ENCODE measurements at places on chromosomes 1 and 21.
A peak's percentile ranks its signal among the peaks of the same experiment; 100 is the strongest.

GRCh38 chr21:21246007-21246406 is 247.8 kb downstream of the NCAM2 start:
- no peak for DNase-seq

DNA sequence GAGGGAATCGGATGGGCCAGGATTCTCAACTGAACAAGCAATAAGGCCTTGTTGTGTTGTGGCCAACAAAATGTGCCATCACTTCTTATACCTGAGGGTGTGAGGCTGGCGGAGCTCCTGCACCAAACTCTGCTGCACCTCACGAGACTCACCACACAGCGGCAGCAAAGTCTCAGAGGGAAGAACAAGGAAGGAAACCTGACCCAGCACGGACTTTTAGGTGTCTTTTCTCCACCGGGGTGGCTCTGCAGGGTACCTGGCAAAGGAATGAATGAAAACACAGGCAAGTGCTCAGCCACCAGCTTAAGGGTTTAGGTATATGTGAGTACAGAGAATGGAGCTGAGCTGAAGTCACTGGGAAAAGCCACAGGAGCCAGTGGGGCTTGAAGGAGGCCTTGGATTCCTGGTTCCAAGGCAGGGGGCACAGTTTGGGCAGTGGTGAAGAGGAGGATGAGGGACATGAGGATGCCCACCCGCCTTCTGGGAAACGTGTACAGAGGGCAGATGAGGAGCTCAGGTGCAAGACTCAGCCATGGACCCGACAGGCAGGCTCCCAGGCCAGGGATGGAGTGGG is 31.1 kb upstream of the HSD3B1 start:
- DNase-seq, result peak; percentile 82

- no peak for DNase-seq
Observed at GRCh38 chr1:3125078-3125477, 56.1 kb downstream of the PRDM16 start.

GRCh38 chr1:67441739-67442281 is 11.6 kb upstream of the SERBP1 start:
- no peak for DNase-seq

All from NT2/D1 (cell line).